ENCODE measurements at places on chromosomes 3 and 15. TPM values are rescaled to one million over a fixed set of nuclear protein-coding genes. Genes with fewer than 3 reads are reported as not detected.
A peak's percentile ranks its signal among the peaks of the same experiment; 100 is the strongest.

The STRC gene
- not detected for total RNA-seq

The DLEC1 gene
- not detected for total RNA-seq

DNA sequence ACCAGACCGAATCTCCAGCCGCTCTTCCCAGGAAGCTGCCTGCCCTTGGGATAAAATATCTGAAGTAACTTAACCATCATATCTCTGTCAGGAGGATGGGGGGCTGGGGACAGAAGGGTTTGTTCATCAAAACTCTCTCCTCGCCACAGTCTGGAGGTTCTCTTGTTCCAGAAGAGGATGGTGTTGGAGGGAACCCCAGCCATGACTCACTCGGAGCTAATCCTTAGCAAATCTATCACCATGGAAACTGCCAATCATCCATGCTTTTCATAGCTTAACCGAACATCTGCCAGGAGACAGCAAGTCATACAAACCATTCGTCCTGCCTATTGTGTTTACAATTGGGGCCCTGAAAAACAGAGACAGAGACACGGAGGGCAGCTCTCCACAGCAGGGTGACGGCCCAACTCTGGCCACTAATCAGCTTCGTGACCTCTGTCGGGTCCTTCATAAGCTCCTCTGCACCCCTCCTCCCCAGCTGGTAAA lies 73.8 kb upstream of the HEG1 start:
- peak; percentile 100 for DNase-seq

- no peak for DNase-seq
These were observed 62.0 kb downstream of the DLG1 start for GRCh38 chr3:197236362-197236761.

DNA sequence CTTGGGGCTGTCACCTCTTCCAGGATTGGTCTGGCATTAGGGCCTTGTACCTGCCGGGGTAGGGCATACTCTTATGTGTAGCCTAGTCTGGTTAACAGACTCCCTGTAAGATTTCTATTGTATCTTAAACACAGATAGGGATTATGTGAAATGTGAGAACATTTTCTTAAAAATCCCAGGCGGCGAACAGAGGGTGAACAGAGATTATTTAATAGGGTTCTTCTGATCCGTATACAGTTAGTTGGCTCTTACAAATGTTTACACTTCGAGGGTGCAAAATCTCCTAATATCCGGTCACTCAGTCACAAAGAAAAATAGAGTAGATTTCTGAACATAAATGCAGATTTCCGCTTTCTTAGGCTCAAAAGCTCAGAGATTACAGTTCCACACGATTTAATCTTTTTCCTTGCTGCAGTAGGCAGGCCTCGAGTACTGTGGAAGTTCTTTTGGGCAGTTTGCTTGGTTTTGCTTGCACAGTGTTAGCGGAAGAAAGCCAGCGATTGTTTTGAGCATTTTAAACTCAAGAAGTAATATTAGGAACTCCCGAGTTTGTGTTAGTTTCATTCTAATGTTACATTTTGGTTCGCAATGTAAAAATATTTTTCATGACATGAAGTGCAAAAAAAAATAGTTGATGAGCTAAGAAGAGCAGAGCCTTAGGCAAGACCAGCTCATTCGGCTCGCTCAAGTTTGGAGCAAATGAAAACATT lies 993 bp downstream of the PLCL2 start:
- no peak for DNase-seq

DNA sequence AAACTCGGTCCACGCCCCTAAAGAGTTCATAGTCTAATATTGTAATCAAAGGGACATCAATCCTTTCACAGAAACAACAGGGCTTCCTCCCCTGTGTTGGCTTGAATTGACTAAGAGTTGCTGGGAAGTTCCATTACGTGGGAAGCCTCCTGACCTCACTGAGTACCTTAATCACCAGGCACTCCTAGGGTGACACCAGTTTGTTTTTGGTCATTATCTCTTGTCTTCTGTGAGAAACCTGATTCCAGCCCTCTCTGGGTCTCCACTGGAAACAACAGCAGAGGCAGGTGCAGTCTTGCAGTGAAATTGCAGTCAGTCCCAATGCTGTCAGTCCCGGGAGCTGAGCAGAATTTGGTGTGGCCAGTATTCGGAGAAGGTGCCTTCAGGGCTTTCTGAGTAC lies 55.4 kb downstream of the BOC start:
- DNase-seq = no peak

DNA sequence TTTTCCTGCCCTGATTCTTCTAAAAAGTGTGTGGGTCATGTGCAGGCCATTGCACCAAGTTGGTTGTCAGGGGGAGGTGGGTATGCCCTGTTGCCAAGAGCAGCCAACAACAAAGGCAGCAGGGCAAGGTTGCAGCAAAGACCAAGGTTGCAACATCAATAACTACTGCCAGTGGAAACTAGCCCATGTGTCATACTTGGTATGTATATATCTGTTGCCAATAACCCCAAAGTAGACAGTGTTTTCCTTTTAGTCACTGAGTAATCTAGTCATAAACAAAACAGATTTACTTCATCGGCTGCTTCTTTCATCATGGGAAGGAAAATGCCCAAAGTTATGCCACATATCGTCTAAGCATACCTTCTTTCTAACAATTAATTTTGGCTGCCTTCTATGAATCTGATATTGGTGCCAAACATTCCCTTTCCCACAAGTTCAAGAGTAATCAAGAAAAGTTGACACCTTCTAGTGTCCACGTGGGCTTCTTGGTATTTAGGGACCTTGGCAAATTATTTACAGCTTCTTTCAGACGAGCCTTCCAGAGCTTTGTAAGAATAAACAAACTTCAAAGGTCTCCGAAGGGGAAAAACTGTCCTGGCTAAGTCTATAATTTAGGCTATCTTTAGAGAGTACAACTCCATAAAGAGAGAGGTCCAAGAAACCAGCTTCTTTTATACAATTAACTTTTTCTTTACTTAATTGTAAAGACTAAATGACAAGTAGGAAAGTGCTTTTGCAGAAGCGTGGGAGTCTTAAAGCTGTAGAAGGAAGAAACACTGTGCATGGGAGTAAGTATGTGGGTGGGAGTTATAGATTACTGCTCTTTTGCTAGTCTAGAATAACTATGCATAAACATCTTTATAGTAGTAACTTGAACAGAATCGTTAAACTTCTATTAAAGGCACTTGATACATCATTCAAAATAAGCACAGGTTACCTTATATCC lies 10.0 kb upstream of the MBNL1 start:
- peak; percentile 98 for DNase-seq

GRCh38 chr15:64779024-64779423 lies 3.6 kb upstream of the RBPMS2 start:
- no peak for DNase-seq

DNA sequence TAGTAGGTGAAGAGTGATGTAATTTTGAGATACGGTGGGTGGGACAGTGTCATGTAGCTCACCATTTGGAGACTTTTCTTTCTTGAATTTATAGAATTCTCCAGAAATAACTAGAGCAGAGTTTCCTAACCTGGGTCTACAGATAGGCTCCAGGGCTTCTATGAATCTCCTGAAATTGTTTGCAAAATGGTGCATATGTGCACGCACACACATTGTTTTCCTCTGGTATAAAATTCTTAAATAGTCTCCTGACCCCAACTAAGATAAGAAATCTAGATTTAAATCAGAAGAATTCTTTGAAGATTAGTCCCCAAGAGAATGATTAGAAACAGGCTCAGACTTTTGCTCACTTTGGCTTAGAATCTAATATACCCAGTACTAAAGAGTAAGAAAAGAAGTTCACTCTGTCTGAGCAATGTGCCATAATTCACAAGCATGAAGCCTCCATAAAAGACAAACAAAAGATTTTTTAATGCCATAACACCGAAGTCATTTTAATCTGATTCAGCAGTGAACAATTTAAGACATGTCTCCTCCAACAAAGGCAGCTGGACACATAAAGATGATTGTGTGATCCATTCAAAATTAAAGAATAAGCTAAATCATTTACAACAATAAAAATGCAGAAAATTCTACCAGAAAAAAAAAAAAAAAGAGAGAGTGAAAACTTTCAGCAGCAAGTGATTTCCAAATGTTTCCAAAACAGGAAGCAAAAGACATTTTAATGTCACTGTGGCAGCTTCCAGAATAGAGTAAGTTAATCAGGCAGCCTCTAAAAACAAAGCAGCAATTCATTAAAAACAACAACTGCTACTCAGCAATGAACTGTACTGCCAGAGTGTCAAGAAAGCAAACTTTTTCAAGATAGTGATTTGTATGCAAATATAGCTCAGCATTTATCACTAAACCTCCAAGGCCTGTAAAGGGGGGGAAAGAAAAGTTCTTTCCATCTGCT lies 975.5 kb upstream of the CFAP20DC start:
- DNase-seq = peak; percentile 29

GRCh38 chr3:157820157-157820517 lies 286.1 kb downstream of the SHOX2 start:
- no peak for DNase-seq

DNA sequence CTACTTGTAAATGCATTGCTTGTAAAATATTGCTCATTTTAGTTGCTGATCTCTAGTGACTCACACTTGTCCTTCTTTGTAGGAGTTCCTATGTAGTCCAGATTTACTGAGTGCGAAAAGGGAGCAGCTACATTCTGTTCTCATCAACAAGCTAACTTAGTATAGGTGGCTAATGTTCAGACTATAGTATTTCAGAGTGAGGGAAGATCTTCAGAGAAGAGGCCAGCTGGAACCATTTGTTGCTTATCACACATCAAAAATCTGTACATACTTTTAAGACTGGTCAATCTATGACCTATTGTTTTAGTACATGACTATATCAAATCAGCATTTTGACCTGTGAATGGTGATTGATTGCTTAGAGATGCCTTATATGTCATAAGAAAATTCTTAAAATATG lies 71.3 kb upstream of the THSD4 start:
- no peak for DNase-seq

GRCh38 chr15:82132742-82133141 lies 86.9 kb upstream of the MEX3B start:
- peak; percentile 69 for DNase-seq

- DNase-seq = no peak
These were observed 93.0 kb downstream of the ALCAM start for GRCh38 chr3:105459566-105460290.

DNA sequence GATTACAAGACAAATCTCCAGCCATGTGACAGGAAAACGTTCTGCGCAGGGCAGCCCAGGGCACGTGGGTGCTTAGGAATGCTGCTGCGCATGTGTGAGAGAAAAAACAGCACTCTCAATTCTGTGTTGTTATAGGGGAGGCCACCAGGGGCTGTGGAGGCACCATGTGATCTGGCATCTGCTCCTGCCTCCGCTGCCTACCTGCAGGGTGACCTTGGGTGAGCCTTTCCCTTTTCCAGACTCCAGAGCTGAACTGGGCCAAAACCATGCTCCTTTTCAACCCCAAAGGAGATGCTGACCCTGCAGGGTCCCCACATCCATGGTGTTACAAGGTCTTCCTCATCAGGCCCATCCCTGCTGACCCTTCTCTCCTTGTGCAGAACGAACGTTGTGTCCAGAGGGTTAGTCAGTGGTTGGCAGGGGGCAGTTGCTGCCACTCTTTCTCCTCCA lies 81.5 kb upstream of the RASGRF1 start:
- no peak for DNase-seq

GRCh38 chr3:172591876-172592771 lies 68.9 kb upstream of the TNFSF10 start:
- DNase-seq = peak; percentile 14
